ENCODE measurements at places on chromosomes 11 and 22. TPM values are rescaled to one million over a fixed set of nuclear protein-coding genes. Genes with fewer than 3 reads are reported as not detected.

Gene SIAE
- total RNA-seq: 9.6 TPM

Gene F2
- not detected for total RNA-seq

Gene SAC3D1
- 14.3 TPM for total RNA-seq

Gene RAB38
- total RNA-seq: not detected

GRCh38 chr22:23401111-23401909, 178.8 kb downstream of the IGLL1 start:
- DNase-seq: peak; percentile 87

DNA sequence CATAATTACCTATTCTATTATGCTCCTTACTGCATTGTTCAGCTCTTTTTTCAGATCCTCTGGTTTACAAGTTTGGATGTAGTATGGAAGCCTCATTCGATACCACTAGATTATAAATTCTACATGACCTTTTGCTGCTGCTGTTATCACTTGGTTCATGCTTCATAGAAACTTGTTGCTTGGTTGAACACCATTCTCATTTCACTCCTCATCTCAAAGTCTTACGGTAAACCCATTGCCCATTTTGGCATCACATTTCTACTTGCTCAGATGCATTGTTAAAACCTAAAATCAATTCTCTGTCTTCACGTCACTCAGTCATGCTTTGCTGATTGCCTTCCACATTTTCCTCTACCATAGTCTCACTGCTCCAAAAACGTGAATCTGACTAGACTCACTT, 155.5 kb upstream of the DDI1 start:
- DNase-seq: no peak

- no peak for DNase-seq
Measured at GRCh38 chr11:19012636-19013035, 47.9 kb downstream of the MRGPRX2 start.

GRCh38 chr11:2217211-2218030, 45.8 kb upstream of the TH start:
- DNase-seq: no peak

DNA sequence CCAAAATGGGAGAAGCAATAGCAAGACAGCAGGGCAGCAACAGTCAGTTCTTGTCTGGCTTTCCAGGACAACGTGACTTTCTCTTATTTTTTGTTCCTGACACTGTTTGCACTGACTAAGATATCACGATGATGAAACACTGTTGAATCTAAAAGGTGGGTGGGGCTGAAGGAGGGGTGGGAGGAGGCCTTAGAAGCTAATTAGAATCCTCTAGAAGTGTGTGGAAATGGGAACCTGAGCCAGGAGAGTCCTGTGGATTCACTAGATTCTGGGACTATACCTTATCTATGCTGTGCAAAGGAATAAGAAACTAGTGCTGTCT, 300.3 kb downstream of the ST3GAL4 start:
- no peak for DNase-seq

DNA sequence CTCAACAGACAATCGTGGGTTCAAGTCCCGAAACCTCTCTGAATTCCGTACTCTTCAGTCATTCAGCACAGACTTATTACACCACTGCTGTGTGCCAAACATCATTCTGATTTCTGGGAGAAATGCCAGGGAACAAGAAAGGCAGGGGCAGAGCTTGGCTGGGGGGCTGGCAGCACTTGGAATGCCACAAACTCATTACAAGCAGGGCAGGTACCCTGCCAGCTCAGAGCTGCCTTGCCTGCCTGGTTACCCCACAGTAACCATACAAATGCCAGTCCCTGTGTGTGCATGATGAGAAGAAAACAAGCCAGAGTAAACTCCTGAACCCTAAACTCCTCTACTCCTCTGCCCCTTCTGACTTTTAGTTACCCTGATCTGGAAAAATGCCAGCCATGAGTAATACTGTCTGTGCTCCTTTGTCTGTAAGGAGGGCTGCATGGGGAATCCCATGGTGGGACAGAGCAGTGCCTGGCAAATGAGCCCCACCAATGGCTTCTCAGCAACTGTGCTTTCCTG, 6.9 kb upstream of the RAD9A start:
- no peak for DNase-seq

DNA sequence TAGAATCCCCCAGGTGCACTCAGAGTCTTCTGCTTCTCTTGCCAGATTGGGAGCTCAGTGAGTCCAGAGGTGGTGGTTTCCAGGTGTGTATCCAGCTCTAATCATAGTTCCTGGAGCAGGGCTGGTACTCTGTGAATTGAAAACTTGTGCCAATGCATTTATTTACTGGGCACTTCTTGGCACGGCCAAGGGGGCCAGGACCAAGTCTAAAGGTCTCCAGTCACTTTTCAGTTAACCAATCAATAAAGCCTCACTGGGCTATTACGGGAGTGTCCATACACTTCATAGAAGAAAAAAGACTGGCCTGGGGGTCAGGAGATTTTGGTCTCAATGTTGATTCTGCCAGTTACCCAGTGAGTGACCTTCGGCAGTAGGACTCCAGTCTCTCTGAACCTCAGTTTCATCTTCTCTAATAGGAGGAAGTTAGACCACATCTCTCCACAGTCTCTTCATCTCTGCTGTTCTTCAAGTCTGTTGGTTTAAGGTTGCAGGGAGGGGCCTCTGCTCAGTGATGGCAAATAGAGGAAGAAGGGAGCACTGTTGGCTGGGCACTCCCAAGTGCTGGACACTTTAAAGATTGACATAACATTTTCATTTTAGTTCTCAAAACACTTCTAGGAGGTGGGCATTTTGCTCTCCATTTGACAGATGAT, 188.5 kb upstream of the E2F8 start:
- DNase-seq: no peak

GRCh38 chr22:29208502-29208862, 2.8 kb downstream of the EMID1 start:
- DNase-seq: no peak

DNA sequence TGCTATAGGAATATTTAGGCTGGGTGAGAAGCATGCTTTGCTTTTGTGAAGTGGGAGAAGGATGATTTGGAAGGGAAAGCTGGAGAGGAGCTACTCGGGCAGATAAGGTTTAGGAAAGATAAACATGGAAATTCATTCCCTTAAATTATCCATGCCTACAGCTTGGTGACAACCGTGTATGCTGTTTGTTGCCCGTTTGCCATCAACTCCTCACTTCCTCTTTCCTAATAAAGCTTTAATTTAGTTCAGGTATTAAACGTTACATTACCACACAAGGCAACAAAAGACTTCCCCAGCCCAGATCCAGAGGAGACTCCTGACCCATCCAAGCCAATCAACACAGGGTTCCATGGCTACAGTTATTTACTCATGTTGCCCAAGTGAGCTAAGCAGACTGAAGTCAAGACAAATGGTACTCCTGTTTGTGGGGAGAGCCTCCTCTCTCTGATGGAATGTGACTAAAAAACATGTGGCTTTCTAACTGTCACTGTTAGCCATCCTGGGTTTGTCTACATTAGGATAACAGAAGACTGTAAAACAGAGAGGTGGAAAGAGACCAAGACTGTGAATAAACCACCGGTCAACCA, 101.7 kb upstream of the GRAMD1B start:
- no peak for DNase-seq

DNA sequence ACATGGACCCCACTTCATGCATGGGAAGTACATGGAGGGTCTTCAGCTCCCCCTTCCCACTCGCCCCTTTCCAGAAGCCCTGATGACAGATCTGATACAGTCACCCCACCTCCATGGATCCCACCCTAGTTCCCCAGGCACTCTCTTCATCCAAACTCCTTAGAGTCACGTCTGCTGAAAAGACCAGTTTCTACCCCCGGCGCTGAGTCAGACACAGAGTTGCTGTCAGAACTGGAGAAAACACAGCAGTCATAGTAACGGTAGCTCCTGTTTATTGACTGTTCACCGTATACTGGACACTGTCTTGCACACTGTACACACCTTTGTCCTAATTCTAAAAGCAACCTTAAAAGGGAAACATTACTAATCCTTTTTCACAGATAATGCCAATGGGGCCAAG, 29.1 kb downstream of the DRD2 start:
- DNase-seq: no peak

DNA sequence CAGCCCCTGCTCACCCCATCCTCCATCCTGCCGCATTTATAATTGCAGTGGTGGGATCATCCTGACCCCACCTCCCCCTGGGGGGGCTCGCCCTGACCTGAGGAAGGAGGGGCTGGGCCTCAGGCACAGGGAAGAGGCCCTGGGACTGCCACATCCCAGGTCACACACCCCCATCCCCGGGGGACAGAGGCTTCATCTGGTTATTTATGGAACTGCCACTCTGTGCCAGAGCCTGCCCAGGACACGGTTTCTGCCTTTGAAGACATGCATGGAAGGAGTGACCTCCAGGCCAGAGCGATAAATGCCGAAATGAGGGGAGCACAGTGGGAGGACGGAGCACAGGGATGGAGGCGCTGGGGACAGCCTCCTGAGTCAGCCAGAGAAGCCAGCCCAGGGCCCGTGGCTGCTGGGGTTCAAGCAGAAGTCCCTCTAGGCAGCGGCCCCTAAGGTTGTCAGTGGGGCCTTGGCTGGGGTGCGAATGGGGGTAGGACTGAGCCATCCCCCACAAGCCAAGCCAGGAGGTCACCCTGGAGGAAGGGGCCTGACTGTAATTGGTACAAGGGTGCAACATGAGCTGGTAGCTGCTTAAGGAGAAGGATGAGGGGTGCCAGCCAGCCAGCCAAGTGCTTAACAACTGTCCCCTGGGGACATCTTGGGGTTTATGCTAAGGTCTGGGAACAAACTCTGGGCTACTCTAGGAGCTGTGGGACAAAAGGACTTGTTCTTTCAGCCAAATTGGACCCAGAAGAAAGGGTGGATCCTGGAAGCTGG, 51.4 kb upstream of the SHISAL1 start:
- DNase-seq: peak; percentile 81

- no peak for DNase-seq
Measured at GRCh38 chr11:76524461-76524860, 79.6 kb downstream of the EMSY start.

DNA sequence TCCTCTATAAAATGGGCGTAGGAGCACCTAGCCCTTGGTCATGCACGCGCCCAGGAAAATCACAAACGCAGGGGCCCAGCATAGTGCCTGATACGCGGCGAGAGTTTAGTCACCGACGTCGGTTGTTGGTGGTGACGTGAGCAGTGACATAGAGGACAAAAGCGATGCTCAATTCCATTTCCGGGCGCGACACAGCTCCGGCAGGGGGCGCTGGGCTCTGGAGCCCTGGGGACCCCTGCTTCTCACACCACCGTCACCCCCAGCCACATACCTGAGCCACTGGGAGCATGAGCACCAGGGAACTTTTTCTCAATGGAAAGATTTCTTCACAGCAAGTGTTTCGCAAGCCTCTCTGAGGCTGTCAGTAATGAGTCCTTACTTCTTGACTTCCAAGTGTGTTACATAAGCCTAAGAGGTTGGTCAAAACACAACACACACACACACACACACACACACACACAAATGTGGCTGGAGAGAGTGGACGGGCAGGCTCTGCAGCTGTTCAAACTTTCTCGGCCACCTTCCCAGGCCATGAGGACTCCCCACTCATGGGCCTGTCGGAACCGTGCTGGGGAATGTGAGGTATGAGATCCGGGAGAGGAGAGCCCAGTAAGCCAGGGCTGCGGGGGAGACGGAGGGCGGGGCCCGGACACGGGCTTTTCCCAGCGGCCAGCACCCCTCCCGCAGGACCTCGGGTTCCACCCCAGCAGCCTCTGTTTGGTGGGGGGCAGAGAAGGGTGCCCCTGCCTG, 36.9 kb upstream of the LINC01488 start:
- DNase-seq: peak; percentile 82

- DNase-seq: no peak
Measured at GRCh38 chr11:47523490-47524225, 29.3 kb downstream of the CELF1 start.

Data from chondrocyte (in vitro differentiated cells).